ENCODE measurements at places on chromosomes 1 and 21.

GRCh38 chr1:46131712-46132528 lies 509 bp downstream of the PIK3R3 start:
- DNase-seq, result no peak

- DNase-seq, result no peak
Measured at GRCh38 chr21:31201548-31201947, 142.5 kb downstream of the TIAM1 start.

DNA sequence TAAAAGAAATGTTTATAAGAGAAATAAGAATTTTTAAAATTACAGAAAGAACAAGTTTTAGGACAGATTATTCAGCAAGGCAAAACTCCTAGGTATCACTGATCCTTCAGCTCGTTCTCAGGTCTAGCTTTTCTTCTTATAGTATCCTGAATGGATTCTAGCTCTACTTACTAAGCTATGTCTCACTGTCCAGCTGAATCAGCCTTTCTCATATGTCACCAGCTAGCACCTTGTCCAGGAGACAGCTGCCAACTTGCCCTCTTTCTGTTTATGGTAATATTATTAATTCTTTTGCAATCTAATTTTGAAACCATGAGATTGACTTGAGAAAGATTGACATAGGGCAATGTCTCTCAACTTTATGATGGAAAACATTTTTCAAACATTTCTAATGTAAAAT lies 159.9 kb downstream of the LYPLAL1 start:
- DNase-seq, result no peak

DNA sequence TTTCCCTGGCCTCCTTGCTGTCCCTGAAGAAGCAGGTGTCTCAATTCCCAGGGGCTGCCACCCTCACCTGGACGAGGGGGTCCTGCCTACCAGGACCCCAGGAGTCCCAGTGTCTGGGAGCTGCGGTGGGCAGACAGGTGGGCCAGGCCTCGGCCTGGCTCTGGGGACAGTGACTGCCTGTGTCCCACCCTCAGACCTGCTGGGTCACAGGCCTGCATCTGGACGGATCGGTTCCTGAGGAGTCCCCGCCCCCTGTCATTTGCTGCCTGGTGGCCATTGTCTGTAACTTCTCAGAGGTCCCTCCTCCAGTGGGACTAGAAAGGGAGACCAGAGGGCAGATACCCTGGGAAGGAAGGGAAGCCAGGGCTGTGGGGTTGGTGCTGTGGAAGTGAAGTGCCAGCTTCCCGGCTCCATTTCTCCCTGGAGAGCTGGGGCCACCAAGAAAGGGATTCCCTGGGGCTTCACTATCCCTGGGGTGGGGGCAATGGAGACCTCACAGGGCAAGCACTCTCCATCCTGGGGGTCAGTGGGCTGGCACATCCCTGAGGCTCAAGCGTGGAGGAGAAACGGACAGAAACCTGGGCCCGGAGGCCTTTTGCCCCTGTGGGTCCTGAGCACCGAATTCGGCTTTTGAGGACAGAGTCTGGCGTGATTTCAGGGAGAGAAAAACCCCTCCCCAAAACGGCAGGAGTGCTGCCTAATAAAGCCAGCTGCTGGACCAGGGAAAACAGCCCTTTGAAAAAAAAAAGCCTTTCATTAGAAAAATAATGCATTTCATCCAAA lies 157.3 kb downstream of the PEX14 start:
- no peak for DNase-seq

- no peak for DNase-seq
Measured at GRCh38 chr1:109687641-109688499, at the start of gene GSTM1. GSTM1 (plus strand) TSS chr1:109687817; CDS start chr1:109687874, 57 bp downstream.

- no peak for DNase-seq
Measured at GRCh38 chr1:230598745-230599144, 43.5 kb upstream of the COG2 start.

DNA sequence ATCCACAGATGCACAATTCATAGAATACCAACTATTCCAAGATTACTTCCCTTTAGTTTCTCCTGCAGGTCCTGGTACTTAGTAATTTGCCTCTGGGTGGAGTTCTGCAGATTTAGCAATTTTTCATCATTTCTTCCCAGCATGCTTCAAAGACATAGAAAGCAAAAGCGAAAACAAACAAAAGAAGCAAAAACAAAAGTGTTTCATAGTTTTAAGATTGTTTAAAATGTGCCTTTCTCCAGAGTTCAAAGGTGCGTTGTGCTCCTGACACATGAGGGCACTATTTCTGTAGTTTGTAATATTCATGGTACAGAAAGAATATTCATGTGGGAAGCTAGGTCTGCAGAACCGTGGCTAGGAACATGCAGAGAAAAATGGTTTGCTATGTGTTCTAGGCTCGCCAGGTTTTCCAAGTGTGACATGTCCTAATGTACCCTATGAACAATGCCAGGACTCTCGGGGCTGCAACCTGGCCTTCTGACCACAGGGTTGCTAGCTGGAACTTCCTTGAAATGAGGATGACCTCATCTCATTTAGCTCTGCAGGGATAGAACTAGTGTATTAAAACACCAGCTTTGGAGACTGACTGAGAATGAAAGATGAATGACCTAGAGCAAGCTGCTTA lies 30.0 kb upstream of the RCSD1 start:
- DNase-seq, result no peak

GRCh38 chr1:43872280-43872679 lies 61.3 kb upstream of the ARTN start:
- no peak for DNase-seq

DNA sequence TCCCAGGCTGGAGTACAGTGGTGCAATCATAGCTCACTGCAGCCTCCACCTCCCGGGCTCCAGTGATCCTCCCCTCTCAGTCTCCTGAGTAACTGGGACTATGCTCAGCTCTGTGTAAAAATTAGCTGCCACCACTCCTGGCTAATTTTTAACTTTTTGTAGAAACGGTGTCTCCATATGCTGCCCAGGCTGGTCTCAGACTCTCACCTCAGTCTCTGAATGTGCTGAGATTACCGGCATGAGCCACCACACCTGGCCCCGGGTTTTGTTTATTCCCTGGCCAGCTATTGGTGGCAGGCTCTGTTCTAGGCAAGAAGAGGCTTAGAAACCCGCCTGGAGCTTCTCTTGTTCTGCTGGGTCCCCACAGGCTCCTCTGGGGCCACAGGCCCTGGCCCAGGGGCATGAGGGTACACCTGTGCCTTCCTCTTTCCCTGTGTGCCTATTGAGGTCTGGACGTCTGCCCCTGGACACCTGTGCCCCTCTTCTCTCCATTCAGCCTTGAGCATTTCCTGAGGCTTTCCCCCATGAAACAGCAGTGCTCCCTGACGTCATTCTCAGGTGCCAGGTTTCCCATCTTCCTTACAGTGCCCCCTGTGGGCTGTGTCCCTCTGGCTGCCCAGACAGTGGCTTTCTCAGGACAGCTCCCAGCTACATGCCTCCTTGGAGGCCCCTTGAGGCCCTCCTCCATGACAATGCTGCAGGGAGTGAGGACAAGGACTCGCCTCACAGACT lies 57.5 kb downstream of the PCP4 start:
- DNase-seq, result no peak

DNA sequence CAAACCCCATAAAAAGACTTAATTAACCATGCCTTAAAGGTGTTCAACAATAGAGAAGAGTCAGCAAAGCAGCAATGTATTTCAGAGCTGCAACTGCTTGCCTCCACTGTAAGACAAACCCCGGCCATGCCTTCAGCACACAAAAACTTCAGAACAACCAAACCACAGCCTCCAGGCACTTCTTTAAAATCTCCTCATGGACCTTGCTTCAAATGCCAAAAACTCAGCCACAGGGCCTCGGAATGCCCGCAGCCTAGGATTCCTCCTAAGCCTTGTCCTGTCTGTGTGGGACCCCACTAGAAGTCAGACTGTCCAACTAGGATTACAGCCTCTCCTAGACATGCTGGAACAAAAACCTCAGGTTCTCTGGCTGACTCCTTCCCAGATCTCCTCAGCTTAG lies 208.1 kb upstream of the DUSP10 start:
- no peak for DNase-seq

DNA sequence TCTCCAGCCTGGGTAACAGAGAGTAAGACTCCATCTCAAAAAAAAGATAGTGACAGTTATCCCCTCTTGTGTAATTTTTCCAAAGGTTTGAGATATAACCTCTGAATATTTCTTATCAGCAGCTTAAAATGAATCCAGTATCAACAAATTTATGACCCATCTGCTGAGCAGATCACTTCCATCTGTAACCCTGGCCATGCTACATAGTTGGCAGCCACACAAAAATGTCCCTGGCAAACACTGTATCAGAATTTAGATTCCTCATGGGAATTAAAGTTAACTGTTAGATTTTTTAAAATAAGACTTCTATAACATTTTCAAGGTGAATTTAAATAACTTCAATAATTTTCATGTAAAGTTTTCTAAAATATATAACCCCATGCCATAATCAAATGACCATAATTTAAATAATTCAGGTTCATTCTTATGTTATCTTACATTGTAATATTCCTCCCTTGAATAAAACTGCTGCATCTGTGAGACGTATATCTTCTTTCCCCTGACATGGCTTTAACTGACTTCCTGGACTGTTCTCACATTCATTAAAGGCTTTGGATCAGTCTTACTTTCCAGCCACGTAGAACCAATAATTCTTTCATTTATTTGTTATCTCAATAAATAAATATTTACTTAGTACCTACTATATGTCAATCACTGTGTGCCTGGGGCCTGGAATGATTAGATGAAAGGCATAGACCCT lies 5.3 kb upstream of the PRPF38B start:
- no peak for DNase-seq

DNA sequence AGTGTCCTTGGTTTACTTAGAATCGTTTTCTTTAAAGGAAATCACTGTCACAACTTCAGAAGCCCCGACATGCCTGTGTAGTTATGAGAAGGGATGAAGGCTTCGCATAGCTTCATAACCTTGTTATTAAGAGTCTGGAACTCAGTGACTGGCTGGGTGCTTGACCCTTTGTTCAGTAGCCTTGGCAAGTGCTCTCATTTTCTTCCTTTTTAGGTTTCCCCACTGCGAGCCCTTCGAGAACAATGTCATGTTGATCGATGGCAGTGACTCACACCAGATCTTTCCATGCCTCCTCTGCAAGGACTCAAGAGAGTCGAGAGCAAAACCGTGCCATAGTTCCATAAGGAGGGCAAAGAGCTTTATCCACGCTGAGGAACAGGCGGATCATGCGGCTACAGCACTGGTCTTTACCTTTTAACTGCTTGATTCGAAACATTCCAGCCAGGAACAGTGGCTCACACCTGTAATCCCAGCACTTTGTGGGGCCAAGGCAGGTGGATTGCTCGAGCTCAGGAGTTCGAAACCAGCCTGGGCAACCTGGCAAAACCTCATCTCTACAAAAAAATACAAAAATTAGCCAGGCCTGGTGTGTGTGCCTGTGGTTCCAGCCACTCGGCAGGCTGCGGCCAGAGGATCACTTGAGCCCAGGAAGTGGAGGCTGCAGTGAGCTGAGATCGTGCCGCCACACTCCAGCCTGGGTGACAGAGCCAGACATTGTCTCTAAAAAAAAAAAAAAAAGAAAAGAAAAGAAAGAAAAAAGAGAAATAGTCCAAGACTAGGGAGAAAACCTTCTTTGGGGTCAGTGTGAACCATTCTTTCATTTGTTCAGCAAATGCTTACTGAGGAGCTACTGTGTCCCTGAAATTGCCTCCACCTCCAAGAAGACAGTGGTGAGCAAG lies 95.4 kb upstream of the ERRFI1 start:
- no peak for DNase-seq

DNA sequence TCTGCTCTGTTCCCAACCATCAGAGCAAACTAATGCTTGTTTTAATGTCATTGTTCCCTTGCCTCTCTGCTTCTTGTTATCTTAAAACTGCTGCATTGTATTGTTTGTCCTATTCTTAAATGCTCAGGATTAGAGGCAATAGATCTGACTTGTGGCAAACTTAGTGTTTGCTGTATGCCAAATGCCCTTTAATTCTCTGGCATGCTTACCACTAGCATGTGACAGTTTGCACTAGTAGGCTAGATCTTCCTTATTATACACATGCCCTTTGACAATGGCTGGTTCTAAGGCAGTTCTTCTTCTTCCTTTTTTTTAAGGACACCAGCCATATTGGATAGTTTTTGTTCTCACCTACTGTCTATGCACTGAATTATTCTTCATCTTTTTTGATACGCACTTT lies 30.1 kb downstream of the PALMD start:
- no peak for DNase-seq

DNA sequence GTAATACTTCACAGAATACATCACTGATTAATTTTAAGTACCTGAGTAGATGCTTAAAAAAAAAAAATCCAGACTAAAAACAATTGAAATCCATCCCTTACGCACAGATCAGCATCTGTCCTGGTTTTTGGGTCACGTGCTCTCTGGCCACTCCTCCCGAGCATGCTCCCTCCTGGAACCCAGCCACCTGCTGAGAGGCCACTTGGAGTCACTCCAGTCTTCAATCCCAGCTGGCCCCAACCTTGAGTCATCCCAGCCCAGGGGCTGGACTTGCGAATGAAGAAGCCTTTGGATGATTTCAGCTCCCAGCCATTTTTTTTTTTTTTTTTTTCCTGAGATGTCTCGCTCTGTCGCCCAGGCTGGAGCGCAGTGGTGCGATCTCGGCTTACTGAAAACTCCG lies 8.9 kb downstream of the MAP1LC3C start:
- no peak for DNase-seq

DNA sequence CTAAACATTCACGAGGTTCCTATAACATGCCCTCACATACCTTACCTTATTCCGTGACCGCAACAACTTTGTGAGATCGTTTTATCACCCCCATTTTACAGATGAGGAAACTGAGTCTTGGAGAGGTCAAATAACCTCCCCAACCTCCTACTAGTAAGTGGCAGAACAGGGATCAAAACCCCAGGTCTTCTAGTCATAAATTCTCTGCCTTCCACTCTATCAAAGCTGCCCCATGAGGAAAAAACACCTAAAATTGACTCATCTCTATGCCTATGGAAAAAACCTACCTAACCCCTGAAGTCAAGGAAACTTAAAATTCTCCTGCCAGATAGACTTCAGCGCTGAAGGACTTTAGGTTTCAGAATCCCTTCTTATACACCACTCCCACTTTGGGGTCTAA lies 69.5 kb upstream of the ERRFI1 start:
- no peak for DNase-seq

DNA sequence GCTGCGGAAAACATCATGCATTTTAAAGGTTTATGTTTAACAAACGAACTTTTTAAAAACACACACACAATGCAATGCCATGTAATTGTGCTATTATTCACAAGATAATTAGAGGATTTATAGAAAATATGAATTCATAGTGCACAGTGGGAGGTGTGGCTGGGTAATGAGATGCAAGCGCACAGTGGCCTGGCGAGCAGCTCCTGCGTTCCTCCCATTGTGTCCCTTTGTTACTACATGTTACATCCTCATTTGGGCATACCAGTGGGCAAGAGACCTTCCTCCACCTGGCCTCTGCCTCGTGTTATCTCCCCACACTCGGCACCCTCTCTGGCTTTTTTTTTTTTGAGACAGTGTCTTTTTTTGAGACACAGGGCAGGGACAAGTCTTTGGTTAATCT lies 30.0 kb upstream of the TENT5B start:
- DNase-seq, result no peak
